ENCODE measurements at places on chromosomes 1 and 21. TPM values are rescaled to one million over a fixed set of nuclear protein-coding genes. Genes with fewer than 3 reads are reported as not detected.

GRCh38 chr1:41611932-41612450 is 127.5 kb upstream of the EDN2 start:
- DNase-seq = no peak

Gene ZFYVE9
- 19.0 TPM for total RNA-seq

Gene BEST4
- 0.38 TPM for total RNA-seq

DNA sequence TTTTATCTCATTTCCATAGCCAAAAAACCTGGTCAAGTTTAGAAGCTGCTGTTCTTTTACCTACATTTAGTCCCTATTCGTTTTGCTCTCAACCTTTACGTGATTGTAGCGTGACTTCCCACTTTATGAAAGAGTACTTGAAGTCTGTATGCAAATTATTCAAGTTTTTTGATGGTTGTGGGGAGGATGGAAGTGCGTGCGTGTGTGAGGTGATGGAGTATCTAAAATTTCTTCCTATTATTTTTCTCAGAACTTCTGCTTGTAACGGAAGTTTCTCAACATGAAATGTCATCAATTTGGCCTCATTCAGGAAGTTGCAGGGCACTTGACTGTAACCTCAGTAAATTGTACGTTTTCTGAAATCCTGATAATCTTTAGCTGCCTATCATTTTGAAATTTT is 64.0 kb downstream of the SAMSN1 start:
- no peak for DNase-seq

GRCh38 chr1:94820936-94821335 is 779 bp downstream of the SLC44A3 start:
- DNase-seq = no peak

Gene FCRL6
- 0.42 TPM for total RNA-seq

DNA sequence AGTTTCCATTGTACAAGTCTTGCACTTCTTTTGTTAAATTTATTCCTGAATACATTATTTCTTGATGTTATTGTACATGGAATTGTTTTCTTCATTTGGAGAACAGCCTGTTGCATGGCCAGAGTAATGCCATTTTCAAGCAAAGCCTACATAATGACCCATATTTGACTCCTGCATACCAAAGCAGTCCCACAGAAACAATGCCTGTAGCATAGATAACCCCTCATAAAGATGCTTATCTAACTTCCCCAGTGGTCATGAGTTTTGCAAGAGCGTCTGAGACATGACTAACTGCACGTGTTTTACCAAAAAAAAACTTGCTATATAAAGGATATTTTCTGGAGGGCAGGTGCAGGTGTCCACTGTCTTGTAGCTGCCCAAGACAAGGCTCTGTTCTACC is 30.3 kb upstream of the RLF start:
- DNase-seq = no peak

DNA sequence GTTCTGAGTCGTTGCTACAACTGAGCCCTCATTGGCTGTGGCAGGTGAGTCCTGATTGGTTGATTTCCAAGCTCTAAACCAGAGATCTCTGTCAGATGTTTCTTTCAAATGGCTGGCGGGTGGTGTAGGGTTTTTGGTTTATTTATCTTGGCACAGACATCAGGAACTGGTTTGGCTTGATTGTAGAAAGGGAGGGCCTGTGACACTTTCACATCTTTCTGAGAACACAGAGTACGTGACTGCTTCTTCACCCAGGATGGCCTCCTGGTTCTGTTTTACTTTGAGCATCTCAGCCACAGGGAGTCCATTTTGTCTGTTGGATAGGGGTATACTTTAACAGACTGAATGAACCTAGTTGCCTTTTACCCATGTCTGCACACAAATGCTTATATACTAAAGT is 89.4 kb upstream of the GPR52 start:
- DNase-seq = no peak

- DNase-seq = no peak
Measured at GRCh38 chr21:16363518-16363917, 633.7 kb downstream of the USP25 start.

Gene ATF3
- 43.4 TPM for total RNA-seq

- peak; percentile 96 for DNase-seq
Measured at GRCh38 chr1:198157241-198157846, 546 bp downstream of the NEK7 start.

- no peak for DNase-seq
Measured at GRCh38 chr1:171313319-171313834, 606 bp upstream of the FMO4 start.

GRCh38 chr1:59686170-59686569 is 128.6 kb upstream of the HOOK1 start:
- no peak for DNase-seq

DNA sequence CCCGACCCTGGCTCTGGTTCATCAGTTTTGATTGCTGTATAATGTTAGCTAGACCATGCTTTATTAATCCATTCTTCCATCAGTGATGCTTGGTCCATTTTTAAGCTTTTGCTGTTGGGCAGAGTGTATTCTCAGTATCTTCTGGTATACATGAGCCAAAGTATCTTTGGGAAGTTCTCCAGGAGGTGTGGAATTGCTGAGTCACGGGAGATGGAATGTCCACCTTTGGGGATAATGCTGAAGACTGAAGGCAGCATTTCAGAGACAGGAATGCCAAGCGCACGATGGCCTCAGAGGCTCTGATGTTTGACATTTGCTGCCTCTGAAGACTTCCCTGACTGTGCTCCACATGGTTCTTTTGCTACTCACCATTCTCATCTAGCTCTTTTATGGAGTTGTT is 266.3 kb upstream of the KAZN start:
- no peak for DNase-seq

DNA sequence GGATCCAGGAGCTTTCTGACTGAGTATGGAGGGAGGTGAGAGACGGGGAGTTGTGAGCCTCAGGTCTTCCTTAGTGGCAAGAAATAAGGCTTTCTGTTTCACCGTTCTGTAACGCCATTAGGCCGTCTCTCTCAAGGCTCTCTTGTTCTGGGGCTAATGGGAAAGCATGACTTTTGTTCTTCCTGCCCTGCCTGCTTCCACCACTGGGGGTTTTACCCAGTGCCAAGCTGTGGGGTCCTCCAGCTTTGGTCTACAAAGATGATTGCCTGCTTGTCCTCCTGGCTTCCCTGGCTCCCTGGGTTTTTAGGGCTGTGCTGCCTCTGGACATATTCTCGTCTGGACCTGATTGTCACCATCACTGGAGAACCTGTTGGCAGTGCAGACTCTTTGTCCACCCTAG is 74.8 kb upstream of the TINAGL1 start:
- DNase-seq = no peak

Gene TTLL10
- total RNA-seq = 0.19 TPM
